ENCODE measurements at places on chromosomes 11 and 22.

DNA sequence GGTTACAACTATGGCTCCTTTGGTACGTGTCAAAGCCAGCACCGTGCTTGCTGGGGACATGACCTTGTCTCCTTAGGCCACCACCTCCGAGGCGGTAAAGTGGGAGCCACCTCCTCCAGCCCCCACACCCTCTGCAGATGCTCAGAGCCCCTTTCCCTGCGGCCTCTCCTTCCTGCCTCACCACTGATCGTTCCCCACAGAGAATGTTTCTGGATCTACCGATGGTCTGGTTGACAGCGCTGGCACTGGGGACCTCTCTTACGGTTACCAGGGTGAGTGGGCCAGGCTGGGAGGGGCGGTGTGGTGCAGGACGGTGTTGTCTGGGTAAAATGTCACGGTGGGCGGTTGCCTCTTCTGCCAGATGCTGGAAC lies 8.9 kb downstream of the SIDT2 start:
- DNase-seq = no peak

DNA sequence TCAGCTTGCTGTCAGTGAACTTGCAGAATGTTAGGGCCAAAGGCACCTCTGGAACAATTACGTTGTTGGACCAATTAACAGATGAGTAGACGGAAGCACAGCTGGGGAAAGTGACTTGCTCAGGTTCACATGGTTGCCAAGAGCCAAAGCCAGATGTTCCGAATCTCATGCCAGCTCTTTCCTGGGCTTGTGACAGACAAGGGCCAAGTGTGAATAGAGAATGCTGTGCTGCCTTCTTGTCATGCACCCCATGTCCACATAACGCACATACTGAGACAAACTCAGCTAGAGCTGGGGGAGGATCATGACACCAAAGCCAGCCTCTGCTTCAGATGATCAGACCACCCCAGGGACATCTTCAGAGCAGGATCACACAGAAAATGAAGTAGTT lies 616.3 kb downstream of the INSC start:
- DNase-seq = no peak

- no peak for DNase-seq
These were observed at the start of gene CSRP3 for GRCh38 chr11:19201737-19202605. Gene CSRP3 (minus strand): TSS chr11:19201983. CDS start chr11:19192448, 9,535 bp downstream.

DNA sequence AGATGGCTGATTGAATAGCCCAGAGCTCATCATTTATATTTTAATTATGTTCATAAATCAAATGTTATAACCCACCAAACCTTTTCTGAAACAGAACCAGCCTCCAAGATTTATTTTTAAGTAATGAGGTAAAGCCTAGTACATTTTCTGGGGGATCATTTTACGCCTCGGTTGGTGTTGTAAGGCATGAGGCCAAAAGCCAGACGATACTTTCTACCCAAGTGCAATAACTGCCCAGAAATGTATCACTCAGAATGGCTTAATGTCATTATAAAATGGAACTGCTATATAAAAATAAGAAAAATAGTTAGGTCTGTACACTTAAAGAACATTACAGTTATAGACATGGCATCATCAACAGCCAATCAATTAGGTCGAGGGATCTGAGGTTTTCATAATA lies 283.3 kb downstream of the CADM1 start:
- DNase-seq = no peak

DNA sequence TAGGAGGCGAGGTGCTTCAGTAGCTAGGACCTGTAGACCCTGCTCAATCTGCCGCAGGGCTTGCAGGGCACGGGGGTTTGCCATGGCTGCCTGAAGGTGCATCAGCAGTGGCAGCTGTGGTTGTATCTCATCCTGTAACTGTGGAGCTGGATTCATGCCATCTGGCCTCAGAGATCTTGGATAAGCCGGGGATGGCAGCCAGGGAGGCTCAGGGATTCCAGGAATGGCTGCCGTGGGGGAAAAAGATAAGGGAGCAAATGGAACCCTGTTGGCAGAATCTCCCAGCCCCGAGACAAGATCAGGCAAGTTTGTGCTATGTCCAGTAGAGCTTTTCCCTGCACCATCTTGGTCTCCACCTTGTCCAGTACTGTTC lies 1.8 kb downstream of the UBQLN3 start:
- no peak for DNase-seq

GRCh38 chr11:27331981-27332380 lies 31.0 kb downstream of the CCDC34 start:
- DNase-seq = no peak

DNA sequence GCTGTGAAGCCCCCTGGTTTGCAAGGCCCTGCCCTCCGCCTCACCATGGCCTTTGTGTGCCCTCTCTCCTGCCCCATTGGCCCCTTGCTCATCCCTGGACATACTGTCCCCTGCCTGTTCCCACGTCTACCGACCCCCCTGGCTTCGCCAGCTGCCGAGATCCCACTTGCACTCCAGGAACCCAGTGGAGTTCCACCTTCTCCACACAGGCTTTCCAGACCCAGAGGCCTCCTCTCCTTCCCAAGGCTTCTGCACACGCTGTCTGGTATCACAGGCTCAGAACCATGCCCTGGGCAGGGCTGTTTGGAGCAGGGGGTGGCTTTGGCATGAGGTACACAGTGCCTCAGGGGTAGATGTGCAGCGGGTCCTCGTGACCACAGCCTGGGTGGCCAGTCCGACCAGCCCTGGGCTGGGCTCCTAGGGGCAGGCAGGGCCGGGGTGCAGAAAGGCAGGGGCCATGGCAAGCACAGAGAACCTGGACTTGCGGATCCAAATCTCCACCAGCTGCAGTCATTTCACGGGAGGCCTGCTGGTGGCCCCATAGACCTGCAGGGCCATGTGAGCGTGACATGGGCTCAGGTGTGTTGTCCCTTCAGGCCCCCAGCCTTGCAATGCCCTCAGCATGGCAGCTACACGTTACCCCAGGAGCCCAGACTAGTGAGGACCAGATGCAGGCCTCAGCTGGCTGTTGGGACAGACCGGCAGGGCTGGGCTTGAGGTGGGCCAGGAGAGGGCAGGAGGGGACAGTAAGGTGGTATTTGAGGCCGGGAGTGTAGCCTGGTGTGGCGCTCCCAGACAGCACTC lies 9.5 kb downstream of the GRK2 start:
- DNase-seq = no peak

DNA sequence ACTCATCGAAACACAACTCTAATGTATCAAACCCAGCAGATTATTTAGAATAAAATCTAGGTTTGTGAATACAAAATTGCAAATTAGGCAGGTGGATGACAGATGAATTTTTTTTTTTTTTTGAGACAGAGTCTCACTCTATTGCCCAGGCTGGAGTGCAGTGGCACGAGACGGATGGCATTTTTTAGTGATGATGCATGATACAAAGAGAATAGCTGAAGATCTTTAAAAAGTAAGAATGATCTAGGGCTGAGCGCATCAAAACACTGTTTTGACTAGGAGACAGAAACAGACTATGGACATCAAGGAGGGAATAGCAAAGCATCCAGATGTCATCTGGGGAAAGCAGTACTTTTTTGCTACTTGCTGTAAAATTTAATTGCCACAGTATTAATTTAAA lies 63.8 kb downstream of the IMMP1L start:
- no peak for DNase-seq

- DNase-seq = no peak
These were observed 1.8 kb upstream of the CARS1 start for GRCh38 chr11:3058753-3059664.

DNA sequence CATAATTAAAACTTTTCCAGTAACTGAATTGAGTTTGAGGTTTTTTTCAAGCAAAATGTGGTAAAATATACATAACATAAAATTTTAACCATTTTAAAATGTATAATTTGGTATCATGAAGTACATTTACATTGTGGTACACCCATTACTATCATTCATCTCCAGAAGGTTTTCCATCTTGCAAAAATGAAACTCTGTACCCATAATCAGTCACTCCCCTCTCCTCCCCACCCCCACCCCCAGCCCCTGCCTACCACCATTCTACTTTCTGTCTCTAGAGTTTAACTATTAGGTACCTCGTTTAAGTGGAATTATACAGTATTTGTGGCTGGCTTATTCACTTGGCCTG lies 63.7 kb downstream of the MICAL2 start:
- no peak for DNase-seq

GRCh38 chr11:44889266-44889665 lies 61.4 kb downstream of the TP53I11 start:
- no peak for DNase-seq

DNA sequence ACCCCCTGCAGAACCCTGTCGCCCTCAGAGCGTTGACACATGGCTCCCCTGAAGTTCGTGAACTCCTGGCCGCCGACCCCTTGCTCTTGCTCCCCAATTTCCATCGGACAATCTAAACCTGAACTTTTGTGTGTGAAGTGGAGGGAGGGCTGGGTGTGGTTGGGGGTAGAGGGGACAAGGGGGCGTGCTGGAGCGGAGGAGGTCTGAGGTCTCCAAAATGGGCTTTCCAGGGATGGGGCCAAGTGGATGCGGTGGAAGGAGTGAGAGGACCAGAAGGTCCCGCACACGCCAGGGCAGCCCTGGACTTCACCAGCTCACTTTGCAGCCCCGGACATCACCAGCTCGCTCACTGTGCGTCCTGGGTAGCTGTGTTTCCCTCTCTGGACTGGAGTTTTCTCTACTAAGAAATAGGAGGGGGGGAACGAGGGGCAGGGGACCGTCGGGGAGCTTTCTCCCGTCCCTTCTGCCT lies 18.6 kb downstream of the CREB3L1 start:
- DNase-seq = no peak

DNA sequence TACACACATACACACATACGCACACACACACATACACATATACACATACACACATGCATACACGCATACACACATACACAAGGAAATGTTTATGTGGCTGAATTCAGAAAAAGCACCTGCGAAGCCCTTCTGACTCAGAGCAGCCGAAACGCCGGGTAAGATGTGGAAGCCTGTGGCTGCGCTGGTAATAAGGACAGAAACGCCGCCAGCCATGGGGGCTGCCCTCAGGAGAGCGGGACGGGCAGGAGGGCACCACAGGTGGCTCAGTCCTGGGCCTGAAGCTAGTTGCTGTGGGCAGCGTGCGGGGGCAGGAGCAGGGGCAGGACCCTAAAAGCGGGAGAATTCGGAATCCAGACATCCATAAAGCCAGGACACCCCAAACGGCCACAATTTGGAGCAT lies 378.3 kb downstream of the BRD1 start:
- DNase-seq = no peak

DNA sequence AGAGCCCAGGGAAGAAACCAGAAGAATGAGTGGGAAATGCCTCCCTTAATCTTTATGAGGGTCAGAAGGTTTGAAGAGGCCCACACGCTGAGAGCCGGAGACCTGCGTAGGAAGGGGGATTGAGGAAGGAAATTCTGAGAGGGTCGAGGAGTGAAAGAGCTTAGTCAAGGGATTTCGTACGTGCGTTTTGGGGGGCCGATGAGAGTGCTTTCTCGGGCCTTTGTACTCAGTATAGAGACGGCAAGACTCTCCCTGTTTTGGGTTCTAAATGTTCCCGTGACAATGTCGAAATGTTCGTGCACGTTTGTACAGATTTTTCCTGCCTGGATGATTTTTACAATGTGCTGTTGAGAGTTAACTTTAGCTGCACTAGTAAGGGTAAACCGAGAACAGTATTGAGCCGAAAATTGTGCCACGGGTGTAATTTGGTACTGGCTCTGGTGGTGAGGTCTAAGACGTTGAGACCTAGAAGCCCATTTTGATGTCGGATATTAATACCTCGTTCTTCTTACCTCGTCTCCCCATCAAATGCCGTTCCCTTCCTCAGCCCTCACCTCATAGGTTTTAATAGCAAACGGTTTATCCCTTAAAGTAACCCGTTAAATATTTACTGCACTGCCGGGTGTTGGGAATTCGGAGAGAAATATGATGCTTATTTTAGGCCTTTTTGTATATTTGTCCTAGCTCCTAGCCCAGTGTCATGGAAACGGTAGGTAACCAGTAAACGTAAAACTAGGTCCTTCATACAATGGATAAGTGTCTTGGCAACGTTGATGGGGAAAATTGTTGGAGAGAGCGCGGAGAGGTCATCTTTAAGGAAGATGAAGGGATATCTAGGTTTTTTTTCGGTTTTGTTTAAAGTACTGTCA lies 734 bp downstream of the C11orf58 start:
- DNase-seq = no peak

DNA sequence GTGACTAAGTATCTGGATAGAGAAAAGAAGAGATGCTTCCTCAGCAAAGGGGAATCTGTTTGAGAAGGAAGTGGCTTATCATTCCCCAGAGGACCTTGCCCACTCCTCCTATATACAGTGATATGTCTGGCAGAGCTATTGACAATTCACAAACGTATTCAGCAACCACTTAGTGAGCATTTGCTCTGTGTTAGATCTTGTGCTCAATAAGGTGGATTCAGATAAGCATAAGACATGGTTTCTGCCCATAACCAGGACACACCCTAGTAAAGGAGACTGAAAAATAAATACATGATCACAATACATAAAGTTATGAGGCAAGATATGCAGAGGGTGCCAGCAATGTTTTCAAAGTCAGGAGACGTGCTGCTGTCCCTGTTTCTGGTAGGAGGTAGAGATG lies 1.4 kb downstream of the TMEM9B start:
- DNase-seq = no peak

- no peak for DNase-seq
These were observed 22.0 kb downstream of the COA4 start for GRCh38 chr11:73854680-73855079.

DNA sequence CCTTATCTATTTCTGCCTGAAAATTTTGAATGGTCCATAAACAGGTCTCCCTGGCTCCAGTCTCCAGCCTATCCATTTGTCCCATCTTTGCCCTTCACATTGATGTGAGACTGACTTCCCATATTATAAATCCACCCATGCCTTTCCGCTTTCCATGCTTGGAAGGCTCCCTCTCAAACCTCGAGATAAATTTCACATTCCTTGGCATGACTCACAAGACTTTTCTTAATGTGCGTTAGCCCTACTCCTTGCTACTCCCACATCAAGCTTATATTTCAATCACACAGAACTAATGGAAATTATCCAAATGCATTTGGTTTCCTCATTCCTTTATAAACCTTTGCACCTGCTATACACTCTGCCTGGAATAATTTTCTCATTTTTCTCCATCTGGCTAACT lies 163.7 kb upstream of the NTM start:
- DNase-seq = no peak

All from stimulated activated CD8-positive, alpha-beta memory T cell treated with anti-CD3 and anti-CD28 coated beads, Interleukin-4, amount 100 ng/mL, for 1 hour (primary cell).